ENCODE measurements at places on chromosomes 3 and 15. TPM values are rescaled to one million over a fixed set of nuclear protein-coding genes. Genes with fewer than 3 reads are reported as not detected.

Gene DAZL
- total RNA-seq, result not detected

Gene CPEB1
- total RNA-seq, result 7.1 TPM

Gene PAQR5
- 0.97 TPM for total RNA-seq

Gene EXD1
- total RNA-seq, result under 0.01 TPM

Gene CD47
- 38.3 TPM for total RNA-seq

Gene SPATA12
- total RNA-seq, result not detected

Gene ST8SIA2
- total RNA-seq, result not detected

Gene GOLGA8R
- total RNA-seq, result 1.3 TPM

Gene JMJD7
- total RNA-seq, result 2.2 TPM

Gene FAM107A
- not detected for total RNA-seq

Gene LRRC49
- total RNA-seq, result 10.3 TPM

Gene PRSS50
- not detected for total RNA-seq

Gene TBC1D2B
- 52.2 TPM for total RNA-seq

Gene IL16
- 0.32 TPM for total RNA-seq

Gene CLDN16
- total RNA-seq, result 0.43 TPM

Gene LSMEM2
- total RNA-seq, result not detected

Gene APOD
- total RNA-seq, result 1.3 TPM

Gene DPH6
- 13.8 TPM for total RNA-seq

Gene KLHL25
- 4.3 TPM for total RNA-seq

Gene LIPH
- under 0.01 TPM for total RNA-seq

Gene SLC4A7
- total RNA-seq, result 78.2 TPM

Gene TEX9
- 2.9 TPM for total RNA-seq

Gene NME9
- total RNA-seq, result not detected

Gene FBXL2
- 16.8 TPM for total RNA-seq

Gene CMTM8
- not detected for total RNA-seq

Gene HGD
- total RNA-seq, result 0.43 TPM

Data from fibroblast of villous mesenchyme (primary cell).